ENCODE measurements at places on chromosomes 2 and 18.

DNA sequence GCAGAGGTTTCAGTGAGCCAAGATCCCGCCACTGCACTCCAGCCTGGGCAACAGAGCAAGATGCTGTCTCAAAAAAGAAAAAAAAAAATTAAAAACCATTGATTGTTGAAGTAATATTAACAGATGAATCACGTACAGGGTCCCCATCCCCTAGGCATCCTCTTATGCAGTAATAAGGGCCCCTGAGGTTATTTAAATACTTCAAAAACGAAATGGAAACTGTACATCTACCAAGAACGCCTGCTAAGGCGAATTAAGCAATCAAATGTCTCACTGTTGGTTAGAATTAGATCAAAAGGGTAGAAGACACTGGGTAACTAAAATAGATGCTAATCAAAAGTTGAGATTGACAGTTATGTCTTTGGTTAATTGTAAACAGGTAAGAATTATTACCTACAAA lies 7.5 kb downstream of the TRABD2A start:
- no peak for DNase-seq

DNA sequence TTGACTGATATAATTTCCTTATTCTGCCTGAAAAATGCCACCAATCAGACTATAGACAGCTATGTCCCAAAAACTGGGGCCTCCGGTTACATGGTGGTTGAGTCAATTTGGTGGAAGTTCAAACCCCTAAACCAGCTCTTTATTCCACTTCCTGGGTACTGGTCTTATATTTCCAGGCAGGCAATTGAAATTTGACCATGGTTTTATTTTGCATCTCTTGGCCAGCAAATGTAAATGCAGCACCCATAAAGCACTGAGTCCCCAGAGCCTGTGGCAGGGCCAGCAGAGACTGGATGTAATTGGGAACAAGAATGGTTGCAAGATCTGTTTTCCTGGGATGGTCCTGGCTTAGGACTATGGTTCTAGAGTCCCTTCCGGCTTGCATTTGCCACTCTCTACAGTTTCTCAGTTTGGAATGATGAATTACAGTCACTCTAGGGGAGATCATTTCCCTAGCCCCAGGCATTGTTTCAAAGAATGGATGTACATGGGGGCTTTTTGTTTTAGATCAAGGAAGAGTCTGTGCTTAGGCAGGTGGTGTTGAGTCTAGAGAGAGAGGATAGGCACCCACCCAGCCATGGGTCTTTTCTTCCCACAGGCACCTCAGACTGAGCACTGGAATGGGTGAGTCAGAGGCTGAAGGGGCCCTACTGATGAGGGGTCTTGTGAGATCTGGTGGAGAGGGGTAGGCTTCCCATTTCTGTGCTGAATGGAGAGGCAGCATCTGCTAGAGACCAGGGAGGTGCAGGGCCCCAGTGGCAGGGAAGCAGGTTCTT lies 108.4 kb upstream of the CDC42EP3 start:
- no peak for DNase-seq

GRCh38 chr2:11356764-11357163 lies 12.3 kb upstream of the ROCK2 start:
- DNase-seq: no peak

GRCh38 chr2:28009732-28010131 lies 119.2 kb downstream of the BABAM2 start:
- no peak for DNase-seq

- DNase-seq: no peak
Measured at GRCh38 chr2:26284132-26284531, 39.4 kb downstream of the HADHB start.

GRCh38 chr2:229539628-229540027 lies 174.7 kb downstream of the DNER start:
- DNase-seq: no peak

DNA sequence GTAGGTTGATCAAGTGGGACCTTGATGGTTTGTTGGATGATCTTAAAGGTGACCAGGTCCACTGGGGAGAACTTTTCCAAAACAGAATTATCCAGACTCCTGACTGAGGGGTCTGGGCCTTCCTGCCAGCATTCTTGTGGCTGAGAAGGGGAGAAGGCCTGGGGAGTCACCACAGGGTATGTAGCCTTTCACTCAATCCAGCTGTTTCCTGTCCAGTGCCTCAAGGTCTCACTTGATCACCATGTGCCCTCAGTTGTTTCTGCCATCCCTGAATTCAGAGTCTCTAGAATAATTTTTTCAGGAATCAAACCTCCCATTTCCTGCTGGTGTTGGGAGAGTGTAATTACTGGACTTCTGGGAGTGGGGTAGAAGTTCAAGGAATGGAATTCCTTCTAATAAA lies 54.4 kb upstream of the TANC1 start:
- DNase-seq: no peak

DNA sequence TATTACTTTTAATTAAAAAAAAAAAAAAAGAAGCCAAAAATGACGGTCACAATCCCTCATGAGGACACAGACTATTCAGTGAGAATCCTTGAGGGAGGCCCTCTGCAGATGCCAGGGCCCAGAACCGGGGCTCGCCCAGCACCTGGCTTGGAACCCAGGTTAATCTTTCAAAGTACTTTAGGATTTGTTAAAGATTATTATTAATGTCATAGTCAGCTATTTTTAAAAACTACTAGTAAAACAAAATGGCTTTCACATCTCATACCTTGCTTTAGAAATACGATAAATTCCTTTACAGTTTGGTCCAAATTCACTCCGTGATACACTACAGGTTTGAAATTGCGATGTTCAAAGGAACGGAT lies 27.1 kb downstream of the C2orf76 start:
- no peak for DNase-seq

GRCh38 chr18:24187049-24187448 lies 48.2 kb downstream of the CABYR start:
- DNase-seq: no peak

DNA sequence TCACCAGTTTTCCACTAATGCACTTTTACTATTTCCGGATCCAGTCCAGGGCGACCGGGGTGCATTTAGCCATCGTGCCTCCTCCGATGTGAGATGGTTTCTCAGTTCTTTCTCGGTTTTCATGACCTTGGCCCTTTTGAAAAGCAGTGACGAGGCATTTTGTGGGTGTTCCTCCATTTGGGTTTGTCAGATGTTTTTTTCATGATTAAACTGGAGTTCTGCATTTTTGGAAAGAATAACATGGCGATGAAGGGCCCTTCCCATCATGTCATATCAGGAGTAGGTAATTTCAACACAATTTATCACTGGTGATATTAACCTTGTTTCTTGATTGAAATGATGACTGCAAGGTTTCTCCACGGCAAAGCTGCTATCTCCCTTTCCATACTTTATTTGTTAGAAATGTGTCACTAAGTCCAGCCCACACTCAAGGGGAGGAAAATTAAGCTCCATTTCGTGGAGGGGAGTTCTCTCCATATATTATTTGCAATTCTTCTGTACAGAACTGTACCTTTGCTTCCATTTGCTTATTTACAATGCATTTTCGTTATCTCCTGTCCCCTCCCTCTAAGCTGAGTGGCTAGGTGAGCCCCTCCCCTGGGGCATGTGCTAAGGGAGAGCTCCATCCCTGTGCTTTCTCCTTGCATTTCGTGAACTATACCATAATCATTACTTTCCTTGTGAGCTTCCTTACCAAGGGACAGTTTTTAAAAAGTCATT lies 8.9 kb upstream of the KLF11 start:
- DNase-seq: no peak

- no peak for DNase-seq
Measured at GRCh38 chr2:178304333-178304732, 110.0 kb downstream of the OSBPL6 start.

DNA sequence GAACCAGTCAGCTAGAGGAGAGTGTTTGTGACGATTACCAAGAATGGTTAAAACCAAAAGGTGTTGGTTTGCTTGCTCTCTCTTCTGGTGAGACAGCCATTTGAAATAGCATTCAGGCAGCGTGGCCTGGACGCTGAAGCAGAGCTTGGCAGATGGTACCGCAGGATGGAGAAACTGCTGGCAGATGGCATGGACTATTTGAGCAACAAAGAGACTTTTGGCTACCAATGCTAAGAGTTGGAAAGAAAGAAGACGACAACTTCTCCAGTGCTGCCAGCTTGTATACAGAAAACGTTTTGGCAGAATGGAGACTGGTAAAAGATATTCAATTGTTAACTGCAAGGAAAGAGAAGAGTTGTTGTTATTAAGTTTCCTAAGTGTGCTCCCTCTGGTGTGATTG lies 315.0 kb downstream of the PARD3B start:
- no peak for DNase-seq

GRCh38 chr2:215973954-215974699 lies 39.2 kb downstream of the MREG start:
- no peak for DNase-seq

DNA sequence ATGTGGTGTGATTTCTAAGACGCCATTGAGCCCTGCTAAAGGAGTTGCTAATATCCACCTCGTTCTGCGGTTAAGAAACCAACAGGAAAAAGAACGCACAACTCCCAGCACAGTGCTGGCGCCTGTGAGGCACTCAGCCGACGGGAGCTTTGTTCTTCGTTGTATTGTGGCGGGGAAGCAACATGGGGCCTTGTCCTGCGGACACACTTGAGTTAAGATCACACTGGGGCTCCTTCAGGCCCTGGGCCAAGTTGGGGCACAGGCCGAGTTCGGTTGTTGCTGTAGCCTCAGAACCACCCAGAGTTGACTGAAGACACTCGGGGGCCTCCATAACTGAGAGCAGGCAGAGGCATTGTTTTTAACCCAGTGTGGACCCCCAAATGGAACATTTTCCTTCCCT lies 30.6 kb upstream of the CD8A start:
- no peak for DNase-seq

DNA sequence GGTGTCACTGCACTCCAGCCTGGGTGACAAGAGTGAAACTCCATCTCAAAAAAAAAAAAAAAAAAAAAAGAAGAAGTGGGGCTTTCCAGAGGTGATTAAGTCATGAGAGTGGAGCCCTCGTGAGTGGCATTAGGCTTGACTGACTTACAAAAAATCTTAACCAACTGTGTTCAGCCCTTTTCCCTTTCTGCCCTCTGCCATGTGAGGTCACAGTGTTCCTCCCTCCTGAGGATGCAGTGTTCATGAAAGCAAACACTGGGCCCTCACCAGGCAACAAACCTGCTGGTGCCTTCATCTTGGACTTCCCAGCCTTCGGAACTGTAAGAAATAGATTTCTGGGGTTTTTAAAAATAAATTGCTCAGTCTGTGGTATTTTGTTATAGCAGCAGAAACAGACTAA lies 37.0 kb upstream of the METTL21A start:
- DNase-seq: no peak

DNA sequence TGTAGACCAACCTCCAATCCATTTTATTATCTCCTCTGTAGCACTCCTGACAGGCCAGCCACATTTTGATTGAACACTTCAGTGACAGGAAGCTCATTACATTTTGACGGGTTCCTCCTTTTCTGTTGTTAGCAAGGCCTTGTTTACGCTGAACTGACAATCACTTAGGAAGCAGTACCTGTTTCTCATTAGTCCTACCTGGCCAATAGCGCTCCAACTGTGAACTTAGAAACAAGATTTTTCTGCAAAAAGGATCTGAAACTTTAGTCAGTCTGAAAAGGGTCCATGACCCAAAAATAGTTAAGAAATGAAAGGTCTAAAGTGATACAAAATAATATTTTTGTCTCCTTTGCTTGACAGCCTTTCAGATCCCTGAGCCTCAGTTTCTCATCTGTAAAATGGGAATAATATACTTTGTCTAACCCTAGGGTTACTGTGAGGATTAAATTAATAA lies 119.6 kb upstream of the MSTN start:
- DNase-seq: no peak

GRCh38 chr18:57004366-57005121 lies 142.3 kb upstream of the BOD1L2 start:
- DNase-seq: no peak

GRCh38 chr18:45521777-45522176 lies 93.5 kb upstream of the SLC14A2 start:
- DNase-seq: no peak

- no peak for DNase-seq
Measured at GRCh38 chr18:63346031-63346430, 21.0 kb downstream of the KDSR start.

GRCh38 chr2:44537264-44537663 lies 175.5 kb downstream of the CAMKMT start:
- DNase-seq: no peak

DNA sequence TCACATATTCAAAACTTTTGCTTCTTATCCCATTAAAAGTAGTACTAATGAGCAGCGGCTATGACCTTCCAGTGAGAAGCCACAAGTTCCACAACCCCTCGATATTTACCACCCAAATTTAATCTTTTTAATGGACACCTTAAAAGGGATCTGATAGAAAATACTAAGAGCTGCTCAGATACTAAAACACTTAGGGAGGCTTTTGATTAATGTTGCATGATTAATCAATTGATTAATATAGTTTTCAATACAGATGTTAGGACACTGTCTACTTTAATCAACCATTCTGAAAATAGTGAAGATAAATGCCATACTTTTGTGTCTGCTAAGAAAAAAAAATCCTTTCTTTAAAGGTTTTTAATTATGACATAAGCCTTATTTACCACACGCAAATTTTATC lies 1312.8 kb upstream of the ACVR2A start:
- DNase-seq: no peak

GRCh38 chr2:126707941-126708340 lies 52.0 kb downstream of the GYPC start:
- no peak for DNase-seq

DNA sequence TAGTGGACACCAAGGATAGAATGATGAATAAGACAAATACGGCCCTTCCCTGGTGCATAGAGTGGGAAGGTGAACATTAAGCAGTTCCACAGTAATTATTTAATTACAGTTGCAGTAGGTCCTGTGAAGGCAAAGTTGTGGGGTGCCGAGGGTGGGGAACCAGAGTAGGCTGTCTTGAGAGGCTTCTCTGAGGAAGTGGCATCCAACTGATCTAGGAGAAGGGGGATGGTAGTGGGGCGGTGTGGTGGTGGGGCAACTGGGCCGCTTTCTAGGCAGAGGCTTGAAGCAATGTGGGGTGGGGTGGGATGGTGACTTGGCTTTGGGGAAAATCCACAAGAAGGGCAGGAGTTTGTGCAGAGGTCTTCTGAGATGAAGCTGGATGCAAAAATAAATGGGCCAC lies 11.7 kb downstream of the ACSL3 start:
- no peak for DNase-seq

GRCh38 chr2:191522478-191523120 lies 155.3 kb upstream of the NABP1 start:
- DNase-seq: no peak

GRCh38 chr2:64296140-64296480 lies 151.9 kb upstream of the PELI1 start:
- DNase-seq: peak; percentile 29

GRCh38 chr18:59202258-59202820 lies 17.6 kb upstream of the GRP start:
- DNase-seq: no peak

- no peak for DNase-seq
Measured at GRCh38 chr2:58051445-58051844, 4.8 kb downstream of the VRK2 start.

DNA sequence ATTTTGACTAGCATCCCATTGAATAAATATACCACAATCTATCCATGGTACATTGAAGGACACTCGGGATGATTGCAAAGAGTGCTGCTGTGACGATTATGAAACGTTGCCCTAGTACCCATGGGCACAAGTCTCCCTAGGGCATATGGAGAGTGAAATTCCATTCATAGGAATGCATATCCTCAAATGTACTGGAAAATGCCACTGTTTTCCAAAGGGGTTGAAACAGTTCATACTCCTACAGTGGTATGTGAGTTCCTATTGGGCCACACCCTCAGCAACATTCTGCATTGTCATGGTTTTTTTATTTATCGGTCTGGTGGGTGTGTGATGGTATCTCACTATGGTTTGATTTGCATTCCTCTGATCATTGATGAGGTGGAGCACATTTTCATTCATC lies 130.6 kb downstream of the TWIST2 start:
- no peak for DNase-seq

GRCh38 chr2:186459009-186459408 lies 27.1 kb upstream of the ZC3H15 start:
- DNase-seq: no peak
